ENCODE measurements at places on chromosomes 4 and X. TPM values are rescaled to one million over a fixed set of nuclear protein-coding genes. Genes with fewer than 3 reads are reported as not detected.

RHOXF2B gene
- total RNA-seq = not detected

SSX5 gene
- not detected for total RNA-seq

MAOA gene
- 4.5 TPM for total RNA-seq

MTTP gene
- not detected for total RNA-seq

HPRT1 gene
- total RNA-seq = 77.6 TPM

TMPRSS11A gene
- total RNA-seq = not detected

AKAP14 gene
- not detected for total RNA-seq

CFAP47 gene
- not detected for total RNA-seq

PWWP3B gene
- not detected for total RNA-seq

XPNPEP2 gene
- 0.45 TPM for total RNA-seq

XG gene
- not detected for total RNA-seq

DTHD1 gene
- 0.74 TPM for total RNA-seq

BEX3 gene
- 3.5 TPM for total RNA-seq

EGFL6 gene
- total RNA-seq = 1.3 TPM

AR gene
- total RNA-seq = not detected

ADGRG4 gene
- not detected for total RNA-seq

FREM3 gene
- not detected for total RNA-seq

CTAG1A gene
- total RNA-seq = not detected

CXCL1 gene
- total RNA-seq = not detected

CLTRN gene
- not detected for total RNA-seq

TMPRSS11B gene
- not detected for total RNA-seq

AWAT2 gene
- not detected for total RNA-seq

BMX gene
- total RNA-seq = not detected

SLIT2 gene
- not detected for total RNA-seq

EREG gene
- not detected for total RNA-seq

NPY1R gene
- total RNA-seq = not detected

GRIA2 gene
- not detected for total RNA-seq

CHRDL1 gene
- not detected for total RNA-seq

PYURF gene
- 28.6 TPM for total RNA-seq

MAGEA3 gene
- not detected for total RNA-seq

FAM47E gene
- total RNA-seq = not detected

NHS gene
- total RNA-seq = 0.79 TPM

SGCB gene
- 24.0 TPM for total RNA-seq

CT83 gene
- total RNA-seq = not detected

PROM1 gene
- 0.26 TPM for total RNA-seq

MPC1L gene
- not detected for total RNA-seq

FAM236B gene
- not detected for total RNA-seq

F9 gene
- total RNA-seq = not detected

AMMECR1 gene
- 10.3 TPM for total RNA-seq

ETDA gene
- not detected for total RNA-seq

TMEM192 gene
- 7.8 TPM for total RNA-seq

LGI2 gene
- total RNA-seq = not detected

UCP1 gene
- not detected for total RNA-seq

HTT gene
- 58.2 TPM for total RNA-seq

ZXDA gene
- 2.2 TPM for total RNA-seq

UGT8 gene
- total RNA-seq = 0.82 TPM

BST1 gene
- total RNA-seq = 0.32 TPM

FRMPD4 gene
- total RNA-seq = not detected

Data from activated T-helper 17 cell treated with anti-CD3 and anti-CD28 coated beads, Interleukin-2, amount 50 U/mL, for 72 hours (primary cell).